ENCODE measurements at places on chromosomes 16 and 17.
A peak's percentile ranks its signal among the peaks of the same experiment; 100 is the strongest.

DNA sequence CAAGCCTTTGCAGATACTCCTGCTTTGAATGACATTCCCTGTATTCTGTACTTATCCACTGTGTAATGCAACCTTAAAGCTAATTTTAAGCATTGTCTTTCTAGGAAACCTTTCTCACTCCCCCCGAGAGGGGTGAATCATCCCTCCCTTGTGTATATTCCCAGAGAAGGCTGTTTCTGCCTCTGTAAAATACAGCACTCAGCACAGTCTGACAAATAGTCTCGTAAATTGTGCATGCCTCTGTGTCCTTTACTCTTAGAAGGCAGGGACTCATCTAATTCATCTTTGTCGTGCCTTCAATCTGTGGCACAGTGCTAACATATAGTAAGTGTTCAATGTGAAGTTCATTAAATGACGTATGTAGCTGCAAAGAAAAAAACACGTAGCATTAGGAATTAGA, 200.7 kb downstream of the CA10 start:
- DNase-seq, result no peak

- no peak for DNase-seq
Observed at GRCh38 chr16:3825103-3825502, 55.4 kb downstream of the CREBBP start.

- DNase-seq, result no peak
Observed at GRCh38 chr16:77564791-77565390, 130.1 kb upstream of the ADAMTS18 start.

- no peak for DNase-seq
Observed at GRCh38 chr16:47892999-47893398, 262.8 kb downstream of the ABCC12 start.

- no peak for DNase-seq
Observed at GRCh38 chr17:55434721-55435120, 13.1 kb upstream of the MMD start.

GRCh38 chr16:6481894-6482293, 850.8 kb upstream of the RBFOX1 start:
- no peak for DNase-seq

DNA sequence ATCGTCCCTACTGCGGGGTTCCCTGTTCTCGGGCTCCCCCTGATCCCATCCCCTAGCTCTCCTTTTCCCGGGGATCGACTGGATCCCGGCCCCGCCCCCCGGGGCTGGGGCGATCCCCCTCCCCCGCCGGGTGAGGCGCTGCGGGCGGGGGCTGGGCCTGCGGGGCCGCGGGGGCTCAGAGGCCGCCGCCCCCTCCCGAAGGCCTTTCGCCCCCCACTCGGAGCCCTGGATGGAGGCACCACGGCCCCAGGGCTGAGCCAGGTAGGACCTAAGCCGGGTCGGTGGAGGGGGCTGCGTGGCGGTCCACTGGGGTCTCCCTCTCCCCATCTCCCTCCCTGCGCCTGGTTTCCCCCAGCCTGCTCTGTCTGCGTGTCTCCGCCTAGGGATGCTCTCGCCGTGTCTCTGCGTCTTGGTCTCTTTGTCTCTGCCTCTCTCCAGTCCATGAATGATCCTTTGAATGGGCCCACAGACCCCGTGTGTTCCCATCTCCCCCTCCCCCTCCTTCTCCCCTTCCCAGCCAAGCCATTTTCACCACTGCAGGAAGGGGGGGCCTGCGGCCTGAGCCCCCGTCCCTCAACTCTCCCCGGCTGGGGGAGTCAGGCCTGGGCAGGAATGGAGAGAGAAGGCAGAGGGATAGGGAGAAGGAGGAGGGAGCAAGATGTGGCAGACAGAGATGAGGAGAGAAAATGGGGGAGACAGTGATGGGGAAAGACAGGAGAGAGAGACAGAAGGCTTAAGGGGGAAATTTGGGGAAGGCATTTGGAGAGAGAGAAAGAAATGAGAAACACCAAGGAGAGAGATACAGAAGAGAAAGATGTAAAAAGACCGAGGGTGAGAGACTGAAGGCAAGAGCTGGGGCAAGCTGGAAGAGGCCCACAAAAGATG, 1.7 kb upstream of the TMEM256 start:
- DNase-seq, result no peak

DNA sequence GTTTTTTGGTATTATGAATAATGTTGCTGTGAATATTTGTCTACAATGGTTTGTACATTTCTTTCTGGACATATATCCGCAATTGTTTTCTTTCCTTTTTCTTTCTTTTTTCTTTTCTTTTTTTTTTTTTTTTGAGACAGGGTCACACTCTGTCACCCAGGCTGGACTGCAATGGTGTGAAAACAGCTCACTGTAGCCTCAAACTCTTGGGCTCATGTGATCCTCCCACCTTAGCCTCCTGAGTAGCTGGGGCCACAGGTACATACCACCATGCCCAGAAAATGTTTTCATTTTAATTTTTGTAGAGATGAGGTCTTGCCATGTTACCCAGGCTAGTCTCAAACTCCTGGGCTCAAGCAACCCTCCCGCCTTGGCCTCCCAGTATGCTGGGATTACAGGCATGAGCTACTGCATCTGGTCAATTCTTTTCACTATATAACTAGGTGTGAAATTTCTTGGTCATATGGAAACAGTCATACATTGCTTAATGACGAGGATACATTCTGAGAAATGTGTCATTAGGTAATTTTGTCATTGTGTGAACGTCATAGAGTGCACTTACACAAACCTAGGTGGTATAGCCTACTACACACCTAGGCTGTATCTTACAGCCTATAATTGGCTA, 15.2 kb downstream of the IL21R start:
- no peak for DNase-seq

DNA sequence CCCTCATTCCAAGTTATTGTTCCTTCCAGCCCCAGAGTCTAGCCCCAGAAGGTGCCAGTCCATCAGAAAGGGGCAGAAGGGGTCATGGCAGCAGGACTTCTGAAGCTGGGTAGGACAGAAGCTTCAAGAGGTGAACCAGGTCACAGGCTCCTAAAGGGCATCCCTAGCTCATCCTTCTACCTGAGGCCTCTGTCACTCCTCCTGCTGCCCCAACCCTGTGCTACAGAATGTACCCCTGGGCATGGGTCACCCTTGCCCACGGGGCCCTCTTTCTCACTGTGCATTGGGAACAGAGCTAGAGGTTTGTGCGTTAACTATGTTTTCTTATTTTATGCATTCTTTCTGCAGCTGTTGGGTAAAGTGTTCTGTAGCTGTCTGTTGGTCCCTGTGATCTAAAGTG, 46.5 kb downstream of the DNAH17 start:
- no peak for DNase-seq

DNA sequence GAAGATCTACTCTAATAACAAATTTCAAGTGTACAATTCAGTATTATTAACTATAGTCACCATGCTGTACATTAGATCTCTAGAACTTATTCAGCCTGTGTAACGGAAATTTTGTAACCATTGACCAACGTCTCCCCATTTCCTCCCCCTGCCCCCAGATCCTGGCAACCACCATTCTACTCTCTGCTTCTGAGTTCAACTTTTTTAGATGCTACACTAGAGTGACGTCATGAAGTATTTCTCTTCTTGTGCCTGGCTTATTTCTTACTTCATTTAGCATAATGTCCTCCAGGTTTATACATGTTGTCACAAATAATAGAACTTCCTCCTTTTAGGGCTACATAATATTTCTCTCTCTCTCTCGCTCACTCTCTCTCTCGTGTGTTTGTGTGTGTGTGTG, 157.5 kb downstream of the ANKFN1 start:
- no peak for DNase-seq

- DNase-seq, result peak; percentile 90
Observed at GRCh38 chr17:80855948-80856862, 135.4 kb upstream of the CHMP6 start.

DNA sequence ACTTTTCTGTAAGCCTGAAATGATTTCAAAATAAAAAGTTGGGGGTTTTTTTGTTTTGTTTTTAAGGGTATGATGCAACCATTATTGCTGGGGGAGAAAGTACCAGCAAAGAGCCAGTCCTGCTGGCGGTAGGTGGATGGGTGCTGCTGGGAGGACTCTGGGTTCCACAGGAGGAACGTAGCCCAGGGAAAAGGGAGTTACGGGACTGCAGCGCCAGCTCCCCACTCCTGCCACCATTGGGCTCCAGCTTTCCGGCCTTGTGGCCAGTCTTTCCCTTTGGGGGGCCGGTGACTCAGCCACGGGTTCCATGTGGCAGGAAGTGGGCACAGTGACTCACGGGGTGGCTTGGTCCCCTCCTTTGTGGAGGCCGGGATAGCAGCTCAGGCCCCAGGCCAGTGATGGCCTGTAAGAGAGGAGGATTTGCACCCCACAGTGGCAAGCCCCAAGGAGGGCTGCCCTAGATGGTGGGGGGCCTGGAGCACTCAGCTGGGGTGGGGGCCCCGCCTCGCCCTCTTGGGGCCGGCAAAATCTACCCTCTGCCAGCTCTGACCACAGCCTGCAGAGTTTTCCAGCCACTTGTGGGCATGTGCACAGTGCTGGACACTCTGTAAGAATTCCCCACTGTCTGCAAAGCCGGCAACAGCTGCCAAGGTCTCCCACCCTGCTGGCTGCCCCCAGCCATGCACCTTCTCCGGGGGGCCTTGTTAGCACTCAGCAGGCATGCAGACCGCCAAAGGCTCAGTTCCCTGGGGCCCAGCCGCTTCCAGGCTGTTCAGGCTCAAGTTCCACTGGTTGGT, 30.4 kb downstream of the SOCS3 start:
- DNase-seq, result peak; percentile 86

GRCh38 chr17:36937001-36937958, at the start of gene LHX1:
LHX1 (plus strand) TSS chr17:36937475; CDS start chr17:36938198, 723 bp downstream.
- DNase-seq, result no peak

- peak; percentile 46 for DNase-seq
Observed at GRCh38 chr17:19762515-19762961, 14.4 kb upstream of the ALDH3A1 start.

DNA sequence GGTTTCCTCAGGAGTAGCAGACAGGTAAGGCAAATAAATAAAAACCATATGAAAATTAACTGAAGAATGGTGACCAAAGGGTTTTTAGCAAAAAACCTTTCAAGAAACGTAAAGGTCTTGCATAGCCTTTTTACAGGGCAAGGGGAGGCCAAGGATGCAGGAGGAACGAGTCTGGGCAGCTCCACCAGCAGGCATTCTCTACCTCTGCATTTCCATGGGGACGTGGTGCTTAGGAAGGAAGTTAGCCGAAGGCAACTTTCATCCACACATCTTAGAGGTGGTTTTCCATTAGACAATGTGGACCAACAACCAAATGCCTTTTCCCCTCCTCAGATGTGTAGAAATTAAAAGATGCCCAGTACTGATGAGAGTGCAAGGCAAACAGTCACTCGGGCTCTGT, 20.7 kb downstream of the TOM1L2 start:
- no peak for DNase-seq

DNA sequence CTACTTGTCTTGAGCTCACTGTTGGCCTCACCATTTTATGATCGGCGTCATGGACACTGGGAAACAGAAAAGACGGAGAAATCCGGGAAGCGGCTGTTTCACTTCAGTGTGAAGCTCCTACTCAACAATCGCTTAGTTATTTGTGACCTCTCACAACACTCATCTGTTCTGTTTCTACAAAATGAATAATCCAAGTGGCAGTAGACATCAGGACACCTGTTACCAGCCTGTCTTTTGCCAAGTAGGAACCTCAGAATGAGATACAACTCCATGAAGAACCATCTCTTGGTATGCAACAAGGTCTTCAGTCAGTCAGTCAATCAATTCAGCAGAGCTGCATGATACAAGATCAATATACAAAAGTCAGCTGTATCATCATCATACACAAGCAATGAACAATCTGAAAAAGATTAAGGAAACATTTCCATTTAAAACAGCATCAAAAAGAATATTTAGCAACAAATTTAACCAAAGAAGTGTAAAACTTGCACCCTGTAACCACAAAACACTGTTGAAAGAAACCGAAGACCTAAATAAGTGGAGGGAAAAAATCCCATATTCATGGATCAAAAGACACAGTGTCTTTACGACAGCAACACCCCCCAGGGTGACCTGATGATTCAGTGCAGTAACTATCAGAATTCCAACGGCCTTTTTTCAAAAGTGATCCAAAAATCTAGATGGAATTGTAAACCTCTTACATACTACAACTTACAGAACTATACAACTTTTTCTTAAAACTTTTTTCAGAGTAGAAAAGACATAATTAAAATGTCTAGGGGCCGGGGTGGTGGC, 63.4 kb downstream of the ANKRD11 start:
- no peak for DNase-seq

DNA sequence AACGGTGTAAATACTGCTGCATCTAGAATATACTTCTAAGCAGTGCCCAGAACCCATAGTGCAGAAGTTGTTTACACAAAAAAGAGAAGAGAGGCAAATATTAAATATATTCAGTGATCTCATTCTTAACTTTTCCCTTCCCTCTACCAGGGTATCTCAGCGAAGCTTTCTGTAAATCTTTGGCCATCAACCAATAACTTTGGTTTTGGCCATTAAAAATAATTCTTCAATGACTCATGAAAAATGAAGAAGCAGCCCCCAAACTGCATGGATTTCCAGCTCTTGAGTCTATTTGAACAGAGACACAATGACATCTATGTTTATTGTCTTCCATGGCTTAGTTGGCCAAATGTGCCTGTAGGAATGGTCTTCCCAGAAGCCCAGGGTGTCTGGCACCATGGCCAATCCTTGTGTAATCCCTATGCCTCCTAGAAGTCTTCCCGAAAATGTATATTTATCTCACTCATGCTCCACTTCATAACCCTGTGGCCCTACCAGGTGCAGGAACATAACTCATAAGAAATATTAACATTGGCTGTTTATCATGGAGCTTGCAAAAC, 646.6 kb downstream of the TOX3 start:
- no peak for DNase-seq

- peak; percentile 64 for DNase-seq
Observed at GRCh38 chr17:39863918-39864746, at the start of gene IKZF3. IKZF3 (minus strand) TSS chr17:39864312; CDS start chr17:39864126, 186 bp downstream.

GRCh38 chr16:67030221-67030962, 1.4 kb downstream of the CBFB start:
- no peak for DNase-seq

DNA sequence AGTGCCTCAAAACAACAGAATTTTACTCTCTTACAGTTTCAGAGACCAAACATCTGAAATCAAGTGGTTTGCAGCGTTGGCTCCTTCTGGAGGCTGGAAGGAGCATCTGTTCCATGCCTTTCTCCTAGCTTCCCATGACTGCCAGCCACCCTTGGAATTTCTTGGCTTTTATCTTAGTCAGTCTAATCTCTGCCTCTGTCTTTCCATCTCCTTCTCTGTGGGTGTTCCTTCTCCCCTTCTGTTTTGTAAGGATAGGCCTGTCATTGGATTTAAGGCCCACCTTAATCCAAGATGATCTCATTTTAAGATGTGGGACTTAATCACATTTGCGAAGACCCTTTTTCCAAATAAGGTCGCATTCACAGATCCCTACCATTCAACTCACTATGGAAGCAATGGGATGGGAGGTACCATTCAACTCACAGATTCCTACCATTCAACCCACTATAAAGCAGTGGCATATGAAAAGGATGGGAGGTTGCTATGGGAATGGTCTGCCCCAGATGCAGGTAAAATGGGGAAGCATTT, 321.8 kb downstream of the WWOX start:
- no peak for DNase-seq

DNA sequence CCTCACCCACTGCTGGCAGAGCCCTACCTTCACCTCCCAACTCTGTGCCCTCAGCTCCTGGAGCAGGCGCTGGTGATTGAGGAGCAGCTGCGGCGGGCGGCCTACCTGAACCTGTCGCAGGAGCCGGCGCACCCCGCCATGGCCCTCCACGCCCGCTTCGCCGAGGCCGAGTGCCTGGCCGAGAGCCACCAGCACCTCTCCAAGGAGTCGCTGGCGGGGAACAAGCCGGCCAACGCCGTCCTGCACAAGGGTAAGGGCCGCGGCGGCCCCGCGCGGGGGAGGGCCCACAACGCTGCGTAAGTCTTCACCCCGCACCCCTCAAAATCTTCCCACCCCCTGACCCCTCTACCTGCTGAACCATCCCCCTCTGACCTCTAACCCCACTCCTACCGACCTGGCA, 7.0 kb downstream of the RNF227 start:
- no peak for DNase-seq

All from SW480 (cell line).